ENCODE measurements at places on chromosomes 3 and 15.

GRCh38 chr3:186254676-186255650 lies 107.1 kb downstream of the DGKG start:
- no peak for DNase-seq

- no peak for DNase-seq
These were observed 63.0 kb upstream of the CFAP161 start for GRCh38 chr15:81071120-81071519.

DNA sequence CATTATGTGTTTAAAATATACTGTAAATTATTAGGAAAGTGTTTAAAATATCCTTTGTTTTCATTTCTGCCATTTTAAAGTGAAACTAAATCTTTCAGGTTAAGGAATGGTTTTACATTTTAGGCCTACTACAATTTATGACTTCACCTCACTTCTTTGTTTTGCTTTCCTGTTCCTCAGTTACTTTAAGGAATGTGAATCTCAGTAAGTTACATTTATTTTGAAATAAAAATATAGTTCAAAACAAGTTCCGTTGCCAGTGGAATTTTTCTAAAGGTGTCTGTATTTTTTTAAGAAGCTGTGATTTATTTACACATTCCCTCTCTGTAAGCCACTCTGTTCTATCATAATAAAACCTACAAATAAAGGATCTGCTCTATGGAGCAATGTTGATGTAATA lies 630.9 kb upstream of the AGTR1 start:
- no peak for DNase-seq

DNA sequence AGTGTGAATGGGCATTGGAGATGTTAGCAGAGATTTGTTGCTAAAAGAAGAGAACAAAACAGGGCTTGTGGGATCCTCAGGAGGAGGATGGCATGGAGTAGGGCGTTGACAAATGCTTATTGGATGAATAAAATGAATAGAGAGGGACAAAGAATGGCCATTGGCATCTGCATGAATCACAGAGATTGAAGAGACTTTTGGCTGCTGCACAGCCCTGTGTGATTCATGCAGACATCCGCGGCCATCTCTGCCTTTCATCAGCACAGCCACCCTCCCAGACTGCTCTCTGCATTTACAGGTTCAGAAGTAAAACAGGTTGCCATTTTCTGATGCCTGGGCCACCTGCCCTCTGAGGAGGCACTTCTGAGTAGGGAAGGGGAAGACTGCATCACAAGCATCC lies 397.9 kb downstream of the EPHB1 start:
- DNase-seq: no peak

DNA sequence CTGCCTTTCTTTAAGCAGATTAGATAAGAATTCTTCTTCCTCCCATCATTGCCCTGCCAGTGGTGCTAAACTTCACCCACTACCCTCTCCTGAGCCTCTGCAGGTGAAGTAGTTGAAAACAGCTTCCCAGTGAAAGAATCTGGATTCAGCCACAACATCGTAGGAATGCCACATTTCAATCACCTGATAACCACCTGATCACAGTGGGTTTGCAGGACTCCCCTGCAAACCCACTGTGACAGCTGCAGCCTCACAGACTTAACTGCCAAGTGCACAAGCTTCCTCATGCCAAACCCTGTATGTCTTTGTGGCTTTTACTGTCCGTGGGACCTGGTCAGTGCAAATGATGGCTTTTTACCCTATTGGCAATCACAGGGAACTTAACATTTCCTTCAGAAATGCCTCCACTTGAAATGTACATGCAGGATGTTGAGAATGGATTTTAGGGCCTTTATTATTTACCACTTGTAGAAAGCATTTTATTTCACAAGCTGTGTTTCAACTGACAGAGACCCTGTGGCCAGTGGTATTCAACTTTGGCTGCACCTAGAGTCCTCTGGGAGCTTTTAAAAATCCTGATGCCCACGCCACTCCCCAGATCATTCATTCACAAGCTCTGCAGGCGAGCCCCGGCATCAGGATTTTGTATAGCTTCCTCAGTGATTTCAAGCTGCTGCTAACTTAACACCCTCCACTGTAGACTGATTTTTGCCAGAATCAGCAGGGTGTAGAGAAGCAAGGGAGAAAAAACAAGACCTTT lies 49.1 kb downstream of the OXNAD1 start:
- no peak for DNase-seq

GRCh38 chr3:22734756-22735155 lies 468.4 kb upstream of the UBE2E2 start:
- no peak for DNase-seq

DNA sequence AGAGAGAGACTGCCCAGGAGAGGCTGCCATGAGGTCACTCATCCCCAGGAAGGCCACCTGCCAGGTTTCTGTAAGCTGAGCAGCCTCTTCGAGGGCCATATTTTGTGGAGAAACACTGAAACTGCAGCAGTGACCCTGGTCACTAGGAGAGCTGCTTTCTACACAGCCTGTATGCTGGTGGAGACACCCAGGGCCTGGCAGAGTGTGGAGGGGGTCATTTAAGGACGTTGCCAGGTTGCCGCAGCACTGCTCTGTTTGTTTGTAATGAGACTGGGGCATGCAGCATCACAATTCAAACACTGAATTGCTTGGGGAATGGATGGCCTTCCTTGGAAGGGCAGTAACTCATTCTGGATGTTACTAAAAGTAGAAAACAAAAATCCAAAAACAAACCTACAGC lies 104.9 kb upstream of the TRIM42 start:
- DNase-seq: no peak

DNA sequence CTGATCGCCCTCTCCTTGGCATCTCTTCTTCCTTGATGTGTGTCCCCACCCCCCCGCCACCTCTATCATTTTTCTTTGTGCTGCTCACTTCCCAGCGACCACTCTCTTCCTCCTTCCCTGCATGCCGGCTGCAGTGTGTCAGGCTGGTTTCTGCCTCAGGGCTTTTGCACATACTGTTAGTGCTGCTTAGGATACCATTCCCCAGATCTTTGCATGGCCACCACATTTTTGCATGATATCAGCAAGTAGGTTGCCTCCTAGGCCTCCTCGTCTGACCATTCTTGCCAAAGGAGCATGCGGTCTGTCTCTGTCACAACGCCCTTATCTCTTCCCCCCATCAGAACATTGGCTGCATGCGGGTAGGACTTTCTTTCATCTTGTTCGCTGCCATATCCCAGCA lies 12.5 kb downstream of the FBLN2 start:
- no peak for DNase-seq
